ENCODE measurements at places on chromosomes 2 and 18.

DNA sequence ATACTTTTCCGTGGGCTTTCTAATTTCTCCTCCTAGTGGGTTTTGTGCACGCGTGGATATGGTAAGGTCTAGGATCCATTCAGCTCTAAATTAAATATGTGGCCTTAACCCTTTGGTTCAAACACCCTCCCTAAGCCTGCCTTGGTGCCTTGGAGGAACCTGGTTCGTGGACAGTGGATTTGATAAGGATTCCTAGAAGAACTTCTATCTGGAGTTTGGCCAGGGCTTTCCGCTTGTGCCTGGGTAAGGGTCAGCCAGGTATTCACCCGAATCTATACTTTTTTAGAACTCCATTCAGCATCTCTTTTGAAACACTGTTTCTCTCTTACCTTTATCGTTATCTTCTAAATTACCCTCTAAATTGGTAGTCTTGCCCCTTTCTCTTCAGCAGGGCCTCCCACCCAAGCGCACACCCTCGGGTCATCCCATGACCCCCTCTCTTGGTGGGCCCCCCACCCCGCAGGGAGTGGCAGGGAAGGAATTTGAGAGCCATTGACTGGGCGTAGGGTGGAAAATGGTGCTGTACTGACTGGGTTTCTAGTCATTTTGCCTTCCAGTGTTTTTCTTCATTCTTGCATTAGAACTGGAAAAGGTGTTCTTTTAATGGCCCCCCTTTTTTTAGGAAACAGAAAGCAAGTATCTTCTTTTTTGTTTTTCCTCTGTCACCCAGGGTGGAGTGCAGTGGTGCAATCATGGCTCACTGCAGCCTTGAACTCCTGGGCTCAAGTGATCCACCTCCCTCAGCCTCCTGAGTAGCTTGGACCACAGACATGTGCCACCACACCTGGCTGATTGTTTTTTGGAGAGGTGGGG is 1.8 kb downstream of the SOCS6 start:
- DNase-seq = no peak

DNA sequence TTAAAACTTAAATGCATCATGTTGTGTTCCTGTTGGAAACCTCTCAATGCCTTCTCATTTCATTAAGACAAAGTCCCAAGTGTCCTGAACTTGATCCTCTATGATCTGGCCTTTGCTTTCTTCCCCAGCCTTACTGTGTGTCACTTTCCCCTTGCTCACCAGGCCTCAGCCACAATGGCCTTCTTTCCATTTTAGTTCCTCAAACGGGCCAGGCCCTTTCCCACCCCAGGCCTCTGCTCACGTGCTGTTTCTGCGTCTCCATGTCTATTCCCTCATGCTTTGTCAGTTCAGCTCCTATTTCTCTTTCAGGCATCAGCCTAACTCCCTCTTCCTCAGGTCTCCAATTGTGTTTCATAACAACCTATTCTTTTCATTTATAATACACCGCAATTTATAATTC is 19.5 kb downstream of the CXCR4 start:
- DNase-seq = no peak

DNA sequence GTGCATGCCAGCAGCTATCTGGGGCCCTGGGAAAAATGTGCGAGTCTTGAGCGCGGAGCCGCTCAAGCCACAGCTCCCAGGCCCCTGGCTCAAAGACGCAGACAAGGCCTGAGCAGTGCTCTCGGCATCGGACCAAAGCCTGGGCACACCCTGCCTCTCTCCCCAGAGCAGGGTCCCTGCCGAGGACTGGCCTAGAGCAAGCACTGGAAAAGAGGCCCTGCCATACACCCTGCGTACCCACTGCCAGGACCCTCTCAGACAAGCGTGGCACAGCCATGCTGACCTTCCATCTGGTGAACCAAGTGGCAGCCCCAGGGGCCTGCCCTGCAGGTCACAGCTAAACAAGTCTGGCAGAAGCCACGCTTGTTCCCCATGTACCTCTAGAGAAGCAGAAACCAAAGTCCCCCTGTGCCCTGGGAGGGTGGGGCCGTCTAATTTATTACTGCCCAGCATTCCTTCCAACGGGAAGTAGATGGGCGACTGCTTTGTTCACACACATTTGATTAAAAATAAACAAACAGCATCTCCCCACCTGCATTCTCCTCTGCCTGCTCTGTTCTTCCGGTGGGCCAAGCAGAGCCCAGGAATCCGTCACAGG is 14.0 kb downstream of the STK25 start:
- no peak for DNase-seq

DNA sequence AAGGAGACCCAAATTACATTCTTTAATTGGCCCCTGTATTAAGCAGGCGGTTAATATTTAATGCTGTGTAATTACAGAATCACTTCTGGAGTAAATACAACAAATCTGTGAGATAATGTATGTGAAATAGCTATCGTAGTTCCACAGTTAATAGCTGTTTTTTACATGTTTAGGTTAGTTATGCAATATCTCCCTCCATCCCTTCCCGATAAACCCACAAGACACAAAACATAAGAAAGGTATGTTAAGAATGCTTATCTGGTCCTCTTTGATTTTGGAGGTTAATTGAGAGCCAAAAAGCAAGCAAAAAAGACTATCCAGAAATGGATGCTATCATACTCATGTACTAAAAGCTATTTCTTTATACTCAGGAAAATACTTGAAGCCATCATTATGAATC is 49.1 kb downstream of the ZNF638 start:
- DNase-seq = no peak

DNA sequence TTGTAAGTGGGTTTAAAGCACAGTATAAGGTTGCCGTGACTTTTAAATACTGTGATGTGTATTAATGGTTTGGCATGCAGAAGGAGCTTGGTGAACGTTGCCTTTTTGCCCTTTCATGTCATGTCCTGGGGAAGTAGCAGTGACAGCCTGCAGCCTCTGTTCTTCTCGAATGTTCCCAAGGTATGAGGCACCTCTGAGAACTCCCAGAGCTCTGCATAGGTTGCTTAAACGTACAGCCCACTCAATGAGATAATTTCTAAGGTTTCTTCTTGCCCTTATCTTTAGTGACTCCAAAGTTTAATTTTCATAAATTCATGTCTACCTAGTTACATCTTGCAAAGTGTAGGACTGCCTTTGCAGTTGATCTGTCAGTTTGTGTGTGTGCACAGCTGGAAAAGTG is 36.7 kb downstream of the PARD3B start:
- DNase-seq = no peak

DNA sequence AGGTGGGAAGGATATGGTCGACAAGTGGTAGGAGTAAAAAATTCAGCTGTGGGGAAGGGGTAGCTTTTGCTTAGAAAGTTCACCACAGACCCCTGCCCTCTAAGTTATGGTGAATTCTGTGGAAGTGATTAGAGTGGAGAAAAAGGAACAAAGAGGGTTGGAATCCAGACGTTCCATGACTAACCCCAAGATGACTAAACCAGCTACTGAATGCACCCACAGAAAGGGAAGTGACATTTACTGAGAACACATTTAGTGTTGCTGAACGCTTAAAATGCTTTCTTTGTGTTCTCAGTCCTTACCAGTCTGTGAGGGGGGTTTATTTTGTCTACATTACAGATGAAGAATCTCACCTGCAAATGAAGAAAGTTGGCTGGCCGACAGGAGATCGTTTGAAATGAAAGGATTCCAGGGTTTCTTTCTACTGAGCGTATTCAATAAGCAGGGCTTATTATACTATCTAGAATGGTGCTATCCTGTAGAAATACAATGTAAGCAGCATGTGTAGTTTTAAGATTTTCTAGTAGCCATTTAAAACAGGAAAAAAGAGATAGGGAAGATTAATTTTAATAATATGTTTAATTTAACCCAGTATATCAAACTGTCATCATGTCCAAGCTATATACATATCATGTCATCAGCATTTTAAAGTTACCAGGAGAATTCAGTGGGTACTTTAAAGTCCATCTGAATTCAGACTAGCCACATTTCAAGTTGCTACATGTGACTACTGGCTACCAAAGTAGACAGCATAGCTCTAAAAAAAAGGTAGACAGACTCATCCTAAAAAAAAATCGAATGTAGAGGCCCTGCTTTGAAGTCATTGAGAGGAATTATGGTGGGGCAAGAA is 60.1 kb downstream of the LIMS1 start:
- DNase-seq = peak; percentile 91

DNA sequence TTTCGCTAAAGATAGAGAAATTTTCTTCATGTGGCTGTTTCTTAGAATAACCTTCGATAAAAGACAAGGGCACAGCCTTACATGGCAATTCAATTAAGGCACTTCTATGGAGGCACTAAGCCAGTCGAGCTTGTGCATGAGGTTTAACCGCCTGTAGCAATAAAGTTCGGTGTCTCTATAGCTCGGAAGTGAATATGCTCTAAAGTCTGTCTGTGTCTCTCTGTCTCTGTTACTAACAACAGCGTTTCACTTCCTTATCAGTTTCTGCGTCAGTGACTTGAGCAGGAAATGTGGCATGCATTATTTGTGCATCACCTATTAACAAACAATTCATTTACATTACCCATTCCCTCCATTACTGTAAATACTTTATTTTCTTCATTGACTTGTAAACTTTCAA is 365.1 kb upstream of the NETO1 start:
- no peak for DNase-seq

GRCh38 chr2:39581866-39582265 is 83.9 kb upstream of the TMEM178A start:
- DNase-seq = no peak

- no peak for DNase-seq
Measured at GRCh38 chr2:18825838-18826237, 236.5 kb upstream of the NT5C1B start.

GRCh38 chr2:239790313-239790712 is 234.8 kb downstream of the NDUFA10 start:
- DNase-seq = no peak

GRCh38 chr2:196291426-196291825 is 120.0 kb upstream of the STK17B start:
- no peak for DNase-seq

- no peak for DNase-seq
Measured at GRCh38 chr2:3193443-3194330, 183.9 kb downstream of the EIPR1 start.

Measured in ACHN (cell line).